Neural crest cell (in vitro differentiated cells): ENCODE measurements at places on chromosomes 1 and 21.
A peak's percentile ranks its signal among the peaks of the same experiment; 100 is the strongest.

DNA sequence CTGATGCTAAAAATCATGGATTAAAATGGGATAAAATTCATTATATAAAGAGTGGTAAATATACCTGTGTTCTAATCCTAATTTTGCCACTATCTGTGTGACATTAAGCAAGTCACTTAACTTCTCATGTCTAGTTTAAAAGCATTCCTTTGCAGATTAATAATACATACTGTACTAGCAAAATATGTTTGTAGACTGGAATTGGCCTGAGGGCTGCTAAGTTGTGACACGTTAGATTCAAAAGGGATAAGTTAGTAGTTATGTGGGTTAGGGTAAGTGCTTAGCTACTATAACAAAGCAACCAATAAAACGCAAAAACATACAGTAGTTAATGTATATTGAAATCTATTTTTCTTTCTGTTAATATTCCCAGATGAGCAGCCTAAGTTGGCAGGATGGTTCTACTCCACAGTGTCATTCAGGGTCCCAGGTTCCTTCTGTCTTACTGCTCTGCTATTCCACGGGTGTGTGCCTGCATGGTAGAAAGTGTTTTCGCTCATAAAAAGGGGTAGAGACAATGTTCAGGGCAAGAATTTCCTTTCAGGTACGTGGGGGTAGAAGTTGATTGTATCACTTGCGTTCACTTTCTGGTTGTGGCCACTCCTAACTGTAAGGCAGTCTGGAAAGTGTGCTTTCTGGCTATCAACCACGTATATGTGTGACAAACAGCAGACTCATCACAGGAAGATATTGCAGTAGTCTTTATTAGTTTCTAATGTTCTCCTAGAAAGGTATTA, 239.8 kb downstream of the NFIA start:
- DNase-seq: no peak

- DNase-seq: no peak
These were observed 17.3 kb upstream of the FMO2 start for GRCh38 chr1:171167785-171168184.

- no peak for DNase-seq
These were observed 54.7 kb downstream of the STUM start for GRCh38 chr1:226603022-226603857.

- DNase-seq: peak; percentile 26
These were observed 600.5 kb downstream of the USP25 start for GRCh38 chr21:16330082-16330907.

DNA sequence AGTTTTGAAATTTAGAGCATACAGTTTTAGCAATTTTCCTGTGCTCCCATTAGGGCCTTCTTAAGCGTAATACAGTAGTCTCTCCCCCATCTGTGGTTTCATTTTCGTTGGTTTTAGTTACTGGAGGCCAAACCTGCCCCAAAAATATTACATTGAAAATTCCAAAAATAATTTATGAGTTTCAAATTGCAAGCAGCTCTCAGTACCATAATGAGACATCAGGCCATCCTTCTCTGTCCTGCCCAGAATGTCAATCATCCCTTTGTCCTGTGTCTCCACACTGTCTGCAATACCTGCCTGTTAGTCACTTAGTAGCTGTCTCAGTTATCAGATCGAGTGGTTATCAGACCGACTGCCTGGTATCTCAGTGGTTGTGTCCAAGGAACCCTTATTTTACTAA, 45.4 kb downstream of the ADSS2 start:
- DNase-seq: no peak

DNA sequence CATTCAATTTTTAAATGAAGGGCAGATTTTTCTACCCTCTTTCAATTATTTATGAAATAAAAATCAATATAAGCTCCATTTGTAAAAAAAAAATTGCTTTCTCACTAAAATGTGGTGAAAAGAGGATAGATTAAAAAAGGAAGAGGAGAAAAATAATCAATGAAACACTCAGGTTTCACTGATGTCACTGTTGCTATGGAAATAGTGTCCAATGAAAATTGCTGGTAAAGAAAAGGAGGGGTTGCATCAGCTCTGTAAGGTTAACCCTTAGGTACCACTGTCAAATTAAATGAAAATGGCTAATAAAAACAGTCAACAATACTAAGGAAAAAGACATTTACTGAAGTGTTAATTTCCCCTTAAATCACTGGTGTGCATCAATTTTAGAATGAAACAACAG, 91.6 kb upstream of the TTC39A start:
- no peak for DNase-seq

- DNase-seq: no peak
These were observed 106.0 kb upstream of the FAM78B start for GRCh38 chr1:166272851-166273250.

DNA sequence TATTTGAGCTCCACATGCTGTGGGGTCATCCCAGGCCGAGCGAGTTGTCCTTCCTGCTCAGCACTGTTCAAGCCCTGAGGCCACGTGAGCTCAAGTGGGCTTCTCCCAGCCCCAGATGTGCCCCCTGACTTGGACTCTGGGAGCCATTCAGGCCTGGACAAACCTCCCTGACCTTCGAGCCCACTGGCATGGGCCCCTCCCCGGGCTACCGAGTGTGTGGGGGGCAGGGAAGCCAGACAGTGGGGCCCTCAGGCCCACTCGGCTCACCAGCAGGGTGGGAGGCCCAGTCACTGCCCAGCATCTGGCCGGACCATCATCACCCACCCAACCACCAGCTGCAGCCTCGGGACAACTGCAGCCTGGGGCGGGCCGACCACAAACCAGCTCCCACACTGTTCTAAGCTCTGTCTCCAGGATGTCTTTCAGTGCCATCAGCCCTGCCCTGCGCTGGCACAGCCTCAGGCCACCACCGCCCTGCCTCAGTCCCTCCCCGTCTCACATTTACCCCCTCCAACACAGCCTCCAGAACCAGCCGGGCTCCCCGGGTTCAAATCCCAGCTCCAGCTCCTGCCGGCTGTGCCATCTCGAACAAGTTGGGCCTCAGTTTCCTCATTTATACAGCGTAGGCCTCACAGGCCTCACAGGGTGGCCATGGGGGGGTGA, 20.9 kb upstream of the PLEKHG5 start:
- no peak for DNase-seq
